ENCODE measurements at places on chromosomes 1 and 21.

- DNase-seq = no peak
Measured at GRCh38 chr1:215018555-215018954, 64.0 kb upstream of the KCNK2 start.

DNA sequence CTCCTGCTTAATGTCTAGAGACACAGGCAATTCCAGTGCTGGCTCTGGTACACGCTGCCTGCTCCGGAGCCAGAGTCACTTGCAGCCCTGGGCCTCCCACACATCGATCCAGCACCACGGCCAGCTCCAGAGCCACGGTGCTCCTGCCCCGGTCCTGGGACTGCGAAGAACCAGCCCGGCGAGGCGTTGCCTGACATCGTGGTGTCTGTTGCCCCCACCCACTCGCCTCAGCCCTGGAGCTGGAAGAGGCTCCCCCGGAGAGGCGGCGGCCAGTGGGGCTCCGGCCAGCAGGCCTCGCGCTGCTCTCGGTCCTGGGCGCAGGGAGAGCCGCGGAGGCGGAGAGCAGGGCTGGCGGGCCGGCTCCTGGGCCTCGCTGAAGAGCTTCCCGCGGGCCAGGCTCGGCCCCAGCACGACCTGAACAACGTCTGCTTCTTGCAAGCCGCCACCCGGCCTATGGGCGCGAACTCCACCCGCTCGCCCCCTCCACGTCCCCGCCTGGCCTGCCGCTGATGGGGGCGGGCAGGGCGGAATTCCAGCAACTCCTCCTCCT, 364.8 kb downstream of the CEP170 start:
- DNase-seq = no peak

- DNase-seq = no peak
Measured at GRCh38 chr1:181012203-181012745, 10.4 kb downstream of the STX6 start.

DNA sequence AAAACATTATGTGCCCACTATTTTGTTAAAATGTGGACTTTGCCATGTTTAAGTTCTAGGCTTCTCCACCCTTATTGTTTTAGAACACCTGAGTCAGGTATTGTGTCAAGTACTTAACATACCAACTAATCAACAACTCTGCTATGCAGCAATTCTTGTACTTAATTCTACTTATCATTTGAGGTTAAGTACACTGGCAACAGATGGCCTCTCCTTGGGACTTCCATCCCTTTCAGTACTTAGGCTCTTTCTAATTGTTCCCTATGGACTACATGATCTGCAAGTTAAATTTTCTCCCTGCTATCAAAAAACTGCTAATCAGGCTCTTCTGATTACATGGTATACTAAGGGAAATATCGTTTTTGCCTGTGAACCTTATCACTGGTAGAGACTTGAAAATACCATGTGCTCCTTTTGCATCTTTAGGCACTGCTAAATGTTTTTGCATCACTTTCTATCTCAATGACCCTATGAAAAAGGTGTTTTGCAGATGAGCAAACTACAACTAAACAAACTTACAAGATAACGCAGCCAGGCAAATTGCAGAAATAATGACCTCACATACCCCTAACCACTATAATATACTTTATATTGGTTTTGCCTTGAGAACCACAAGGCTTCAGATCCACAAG, 18.9 kb downstream of the SFPQ start:
- no peak for DNase-seq

DNA sequence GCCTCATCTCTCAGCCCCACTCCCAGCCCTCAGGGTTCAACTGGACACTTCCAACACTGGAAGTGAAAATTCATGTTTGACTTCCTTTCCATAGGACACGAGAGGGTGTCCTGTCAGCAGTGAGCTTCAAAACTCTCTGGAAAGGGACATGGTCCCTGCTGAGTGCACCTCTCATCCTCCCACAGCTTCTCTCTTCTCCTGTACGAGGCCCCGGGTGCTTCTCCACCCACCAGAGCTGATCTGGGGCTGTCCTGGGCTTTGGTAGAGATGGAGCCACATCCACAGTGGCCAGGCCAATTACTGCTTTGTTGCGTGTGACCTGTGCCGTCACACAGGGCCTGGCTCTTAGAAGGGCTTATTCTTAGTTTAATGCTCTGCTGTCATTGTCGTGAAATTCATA, 182.3 kb downstream of the RRAGC start:
- no peak for DNase-seq

DNA sequence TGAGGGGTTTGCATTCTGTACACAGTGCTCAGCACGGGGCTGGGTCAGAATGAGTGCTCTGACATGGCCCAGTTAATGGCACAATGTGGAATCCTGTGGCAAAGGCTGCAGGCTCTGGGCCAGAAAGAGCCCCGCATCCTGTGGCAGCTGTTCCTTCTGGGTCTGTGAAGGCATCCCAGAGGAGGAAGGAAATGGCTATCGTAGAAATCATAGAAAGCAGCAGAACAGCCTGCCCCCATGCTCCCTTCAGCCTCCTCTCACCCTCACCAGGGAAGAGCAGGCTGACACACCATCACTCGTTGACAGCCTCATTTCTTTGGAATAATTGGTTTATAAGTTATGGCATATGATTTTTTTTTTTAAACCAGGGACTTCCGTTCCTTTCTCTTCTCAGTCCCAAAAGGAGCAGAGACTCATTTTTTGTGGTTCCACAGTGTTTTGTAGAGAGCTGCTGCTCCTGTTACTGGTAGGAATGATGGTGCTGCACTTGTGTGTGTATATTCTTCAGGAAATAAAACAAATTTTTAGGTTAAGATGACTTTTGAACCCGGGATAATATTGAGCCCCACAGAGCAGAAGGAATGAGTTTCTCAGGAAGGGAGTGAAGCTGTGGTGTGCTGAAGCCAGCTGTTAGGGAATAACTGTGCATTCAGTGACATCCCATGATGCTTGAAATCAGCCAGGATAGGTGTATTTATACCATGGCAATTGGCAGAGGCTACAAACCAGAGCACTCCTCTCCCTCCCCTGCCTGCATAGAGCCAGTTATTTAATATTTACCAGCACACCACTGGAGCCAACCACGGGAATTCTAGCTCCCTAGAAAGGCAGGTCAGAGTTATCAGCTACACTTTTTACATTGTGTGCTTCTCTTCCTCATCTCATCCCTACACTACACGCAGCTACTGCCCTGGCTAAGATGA, 32.0 kb downstream of the PLXNA2 start:
- DNase-seq = no peak

DNA sequence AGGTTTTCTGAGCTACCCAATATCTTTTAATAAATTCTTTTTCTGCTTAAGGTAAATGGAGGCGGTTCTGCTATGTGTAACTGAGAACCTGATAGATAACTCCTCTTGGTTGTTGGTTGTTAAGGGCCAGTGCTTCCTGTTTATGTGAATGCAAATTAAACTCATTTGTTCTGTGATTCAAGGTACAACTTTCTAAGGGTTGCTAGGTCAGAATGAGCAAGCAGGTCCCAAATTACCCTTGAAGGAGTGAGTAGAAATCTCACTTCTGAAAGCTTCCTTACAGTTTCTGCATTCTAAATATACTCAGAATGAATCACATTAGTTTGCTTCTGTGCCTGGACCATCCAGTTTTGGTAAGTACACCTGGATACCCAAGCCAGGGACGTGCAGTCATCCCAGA, 15.5 kb upstream of the FAM78B start:
- no peak for DNase-seq

Measured in activated naive CD4-positive, alpha-beta T cell (primary cell).